CD4-positive, alpha-beta T cell treated with Interleukin-1 beta for 1 hour (primary cell): ENCODE measurements at places on chromosomes 7 and 10.

DNA sequence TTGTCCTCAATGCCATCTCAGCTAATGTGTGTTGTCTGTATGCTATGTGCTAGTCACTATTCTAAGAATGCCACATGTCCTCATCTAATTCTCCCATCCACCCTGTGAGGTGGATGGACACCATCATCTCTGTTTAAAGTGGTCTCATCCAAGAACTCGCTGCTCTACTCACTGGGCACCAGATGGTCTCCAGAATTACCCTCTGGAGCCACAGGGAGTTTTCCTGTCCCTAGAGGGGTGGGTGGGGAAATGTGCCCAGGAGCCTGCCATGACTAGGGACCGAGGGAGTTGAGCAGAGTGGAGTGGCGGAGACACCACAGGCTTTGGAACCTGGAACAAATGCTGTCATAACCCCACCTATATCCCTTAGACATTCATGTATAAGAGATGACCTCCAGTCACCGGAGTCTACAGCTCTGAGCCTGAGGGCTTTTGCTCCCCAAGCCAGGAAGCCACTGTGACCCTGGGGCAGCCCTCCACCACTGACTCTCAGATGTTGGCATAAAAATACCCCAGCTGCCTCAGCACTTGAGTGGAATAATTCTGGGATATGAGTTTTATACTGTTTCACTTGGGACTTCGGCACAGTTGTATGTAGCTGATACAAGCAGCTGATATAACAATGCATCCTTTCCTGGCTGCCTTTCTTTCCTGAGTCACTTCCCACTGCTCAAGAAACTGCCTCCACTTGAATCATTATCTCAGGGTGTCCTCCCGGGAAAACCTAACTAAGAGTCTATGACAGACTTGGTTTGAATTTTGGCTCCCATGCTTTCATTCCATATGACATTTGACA, 61.5 kb upstream of the RAPGEF5 start:
- DNase-seq = no peak

GRCh38 chr7:90839727-90840291, 243.7 kb downstream of the CDK14 start:
- DNase-seq = no peak

GRCh38 chr10:33274096-33274785, 60.2 kb downstream of the NRP1 start:
- DNase-seq = no peak

DNA sequence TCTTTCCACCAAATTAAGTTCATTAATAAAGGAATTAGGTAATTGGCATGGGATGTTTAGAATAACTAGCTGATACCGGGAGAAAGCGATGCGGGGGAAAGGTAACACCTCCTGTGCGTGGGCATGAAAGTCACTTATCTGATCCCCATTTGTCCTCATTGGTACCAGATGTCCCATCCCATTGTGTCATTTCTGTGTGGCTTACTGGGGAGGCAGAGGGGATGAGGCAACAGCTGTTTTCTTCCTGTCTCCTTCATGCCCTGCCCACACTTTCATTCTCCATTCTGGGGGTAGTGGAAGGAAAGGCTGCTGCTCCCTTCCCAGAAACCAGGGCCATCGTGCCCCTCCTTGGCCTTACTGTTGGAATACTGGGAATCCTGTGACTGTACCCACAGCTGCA, 27.1 kb downstream of the EEPD1 start:
- DNase-seq = no peak

- DNase-seq = no peak
Measured at GRCh38 chr7:137870684-137871083, 23.9 kb upstream of the DGKI start.

GRCh38 chr10:3564346-3565002, 220.5 kb downstream of the KLF6 start:
- DNase-seq = no peak

- DNase-seq = no peak
Measured at GRCh38 chr7:102842284-102842683, 70.5 kb upstream of the LRRC17 start.

- DNase-seq = no peak
Measured at GRCh38 chr7:26912338-26912737, 47.9 kb upstream of the SKAP2 start.

- DNase-seq = no peak
Measured at GRCh38 chr7:72080865-72081510, 331.1 kb downstream of the CALN1 start.

DNA sequence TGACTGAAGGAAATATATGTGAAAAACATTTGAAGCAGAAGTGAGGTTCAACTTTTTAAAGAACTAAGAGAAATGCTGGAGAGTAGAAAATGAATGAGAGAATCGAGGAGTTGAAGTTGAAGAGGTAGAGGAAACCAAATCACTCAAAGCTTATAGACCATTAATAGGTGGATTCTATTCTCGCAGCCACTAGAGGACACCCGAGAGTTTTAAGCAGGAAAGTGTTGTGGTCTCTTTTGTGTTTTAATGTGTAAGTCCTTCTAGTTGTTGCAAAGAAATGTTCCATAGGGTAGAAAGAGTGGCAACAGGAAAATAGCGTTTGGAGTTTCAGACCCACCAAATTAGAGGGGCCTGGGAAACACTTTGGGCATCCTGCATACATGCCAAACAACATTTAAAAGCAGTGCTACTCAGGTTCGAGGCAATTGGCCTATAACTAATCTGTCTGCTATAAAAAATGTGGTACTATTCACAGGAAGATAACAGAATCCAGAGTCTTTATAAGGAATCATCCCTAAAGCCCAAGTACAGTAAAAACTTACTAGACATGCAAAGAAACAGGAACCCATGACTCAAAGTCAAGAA, 75.3 kb upstream of the TAS2R16 start:
- DNase-seq = no peak

DNA sequence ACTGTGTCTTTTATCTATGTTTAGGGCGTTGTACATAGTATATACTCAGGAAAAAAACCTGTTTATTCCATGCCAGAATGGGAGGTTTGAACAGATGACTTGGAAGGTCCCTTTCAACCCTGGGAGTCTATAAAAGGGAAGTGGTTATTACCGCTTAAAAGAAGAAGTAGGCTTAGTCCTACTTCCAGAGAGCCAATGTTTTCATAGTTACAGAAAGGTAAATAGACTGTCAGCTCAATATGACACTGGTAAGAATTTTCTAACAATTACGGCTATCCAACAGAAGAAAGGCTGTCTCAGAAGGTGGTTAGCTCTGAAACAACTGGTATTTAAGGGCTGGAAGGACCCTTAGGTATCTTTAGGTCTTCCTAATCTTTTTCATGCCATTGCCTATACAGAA, 1.1 kb upstream of the TFAM start:
- peak; percentile 2 for DNase-seq

GRCh38 chr7:34902182-34902581, 135.1 kb downstream of the DPY19L1 start:
- DNase-seq = no peak

DNA sequence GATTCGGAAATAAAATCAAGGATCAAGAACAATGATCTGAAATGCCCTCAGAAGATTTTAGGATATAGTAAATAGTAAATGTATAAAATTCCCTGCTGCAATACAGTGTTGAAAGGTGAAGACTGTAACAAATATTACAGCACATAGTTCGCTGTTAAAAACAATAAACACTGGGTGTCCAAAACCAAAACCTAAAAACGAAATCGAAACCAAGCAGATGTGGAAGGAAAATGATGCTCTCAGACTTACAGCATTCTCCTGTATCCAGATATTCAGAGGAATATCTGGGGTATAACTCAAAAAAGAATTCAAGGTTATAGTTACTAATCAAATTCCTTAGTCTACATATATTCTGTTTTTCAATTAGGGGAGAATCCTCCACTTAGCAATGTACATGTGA, 708.1 kb upstream of the PCDH15 start:
- DNase-seq = no peak

DNA sequence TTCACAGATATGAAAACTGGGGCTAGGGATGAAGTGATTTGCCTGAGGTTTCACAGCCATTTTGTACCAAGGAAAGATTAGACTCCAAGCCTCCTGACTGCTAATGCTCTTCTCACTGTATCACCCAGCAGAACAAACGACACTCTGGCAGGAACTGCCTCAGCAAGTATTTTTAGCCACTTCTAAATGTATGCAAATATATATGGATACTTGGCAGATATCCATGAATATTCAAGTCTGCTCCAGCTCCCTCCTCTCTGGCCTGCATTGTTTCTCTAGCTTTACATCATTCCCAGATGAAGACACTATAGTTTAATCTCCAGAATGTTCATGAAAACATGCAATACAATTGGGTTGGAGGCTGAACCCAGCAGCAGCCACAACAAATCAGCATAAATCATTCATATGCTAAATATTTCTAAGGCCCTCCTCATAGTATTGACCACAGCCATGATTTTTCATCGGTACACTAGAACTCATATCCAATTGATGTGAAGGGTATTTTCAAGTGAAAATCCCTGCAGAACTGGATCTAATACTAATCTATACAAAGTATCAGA, 65.5 kb downstream of the HPSE2 start:
- no peak for DNase-seq

DNA sequence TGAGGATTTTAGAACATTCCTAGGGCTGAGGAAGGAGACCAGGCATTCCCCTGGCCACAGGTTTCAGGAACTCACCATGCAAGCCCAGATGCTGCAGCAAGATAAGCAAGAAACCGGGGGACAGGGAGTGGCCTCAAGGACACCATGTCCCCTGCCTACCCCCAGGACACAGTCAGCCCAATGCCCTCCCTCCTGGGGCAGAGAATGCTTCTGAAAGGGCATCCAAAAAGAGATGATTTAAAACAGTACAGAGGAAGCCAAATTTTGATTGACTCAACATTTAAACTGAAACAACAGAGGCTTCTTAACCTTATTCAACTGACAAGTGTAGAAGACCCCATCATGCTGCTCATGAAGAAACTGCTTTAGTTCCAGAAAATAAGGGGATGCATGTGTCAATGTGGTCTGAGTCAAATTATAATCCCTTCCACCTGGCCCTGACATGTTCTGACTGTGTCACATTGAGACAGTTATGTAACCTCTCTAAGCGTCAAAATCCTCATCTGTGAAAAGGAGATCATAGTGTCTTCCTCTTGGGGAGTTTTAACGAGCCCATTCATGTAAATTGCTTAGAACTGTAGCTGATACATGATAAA, 60.0 kb downstream of the ICA1 start:
- no peak for DNase-seq

GRCh38 chr10:104340641-104341040, 2.4 kb upstream of the ITPRIP start:
- no peak for DNase-seq

GRCh38 chr10:101032637-101033224, 1.7 kb downstream of the SFXN3 start:
- peak; percentile 60 for DNase-seq

GRCh38 chr7:132377015-132377414, 199.3 kb downstream of the PLXNA4 start:
- no peak for DNase-seq

- DNase-seq = no peak
Measured at GRCh38 chr7:5422396-5423305, 983 bp downstream of the TNRC18 start.

- no peak for DNase-seq
Measured at GRCh38 chr10:88184543-88185297, 321.3 kb downstream of the PTEN start.

DNA sequence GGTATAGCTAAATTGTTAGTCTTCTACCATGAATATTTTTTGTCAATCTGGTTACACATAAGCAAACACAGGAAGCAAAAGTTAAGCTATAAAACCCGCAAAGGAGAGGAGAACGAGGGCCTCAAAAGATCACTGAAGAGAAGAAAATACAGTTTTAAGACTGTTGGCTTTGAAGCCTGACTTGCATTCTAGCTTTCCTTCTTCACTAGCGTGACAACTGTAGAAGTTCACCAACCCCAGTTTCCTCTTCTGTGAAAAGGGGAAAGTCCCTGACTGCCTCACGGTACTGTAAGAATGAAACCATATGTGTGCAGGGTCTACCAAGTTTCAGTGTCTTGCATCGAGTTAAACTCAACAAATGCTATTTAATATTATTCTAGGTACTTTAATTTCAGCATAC, 7.5 kb upstream of the LRRN3 start:
- peak; percentile 68 for DNase-seq

DNA sequence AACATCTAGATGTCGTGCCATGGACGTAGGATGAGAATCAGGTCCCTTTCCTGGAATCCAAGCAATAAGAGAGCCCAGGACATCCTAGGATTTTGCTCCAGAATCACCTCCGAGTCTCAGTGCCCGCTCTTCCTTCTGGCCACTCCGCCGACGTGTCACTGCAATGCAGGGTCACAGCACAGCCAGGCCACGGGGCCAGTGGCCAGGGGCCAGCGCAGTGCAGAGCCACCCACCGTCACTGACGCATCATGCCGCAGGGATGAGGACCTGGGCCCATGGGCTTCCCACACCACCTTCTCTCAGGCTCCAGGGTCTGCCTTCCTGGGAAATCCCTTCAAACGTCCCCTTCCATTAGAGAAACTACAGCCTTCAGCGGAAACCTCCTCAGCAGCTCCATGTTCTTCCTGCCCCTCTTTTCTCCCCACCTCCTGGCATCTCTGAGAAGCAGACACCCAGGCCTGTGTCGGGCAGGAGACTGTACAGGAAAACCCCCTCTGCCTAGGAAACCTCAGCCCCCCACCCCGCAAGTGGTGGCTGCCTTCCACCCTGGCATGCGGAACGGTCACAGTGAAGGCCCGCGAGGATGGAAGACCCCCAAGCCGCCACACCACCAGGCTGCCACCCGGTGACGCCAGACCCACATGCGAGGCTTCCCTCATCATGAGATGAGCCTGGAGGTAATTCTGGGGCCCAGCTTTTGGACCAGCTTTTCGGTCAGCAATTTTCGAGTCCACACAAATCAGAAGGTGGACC, 32.1 kb downstream of the STK32C start:
- no peak for DNase-seq

DNA sequence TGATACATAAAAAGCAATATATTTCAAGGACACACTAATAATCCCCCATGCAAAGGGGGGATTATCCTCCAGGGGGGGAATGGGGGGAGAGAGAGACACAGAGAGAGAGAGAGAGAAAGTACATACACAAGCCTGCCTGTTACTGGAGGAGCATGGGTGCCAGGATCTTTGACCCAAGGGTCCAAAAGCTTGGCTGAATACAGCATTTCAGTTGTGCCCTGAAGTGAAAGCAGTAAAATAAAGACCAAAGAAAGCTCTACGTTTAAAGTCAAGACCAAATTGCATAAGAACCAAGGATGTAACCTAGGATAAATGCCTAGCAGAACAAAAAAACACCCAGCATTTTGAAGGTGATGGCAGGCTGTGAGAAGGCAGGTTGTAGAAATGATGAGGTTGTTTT, 27.8 kb upstream of the ITGB8 start:
- no peak for DNase-seq

DNA sequence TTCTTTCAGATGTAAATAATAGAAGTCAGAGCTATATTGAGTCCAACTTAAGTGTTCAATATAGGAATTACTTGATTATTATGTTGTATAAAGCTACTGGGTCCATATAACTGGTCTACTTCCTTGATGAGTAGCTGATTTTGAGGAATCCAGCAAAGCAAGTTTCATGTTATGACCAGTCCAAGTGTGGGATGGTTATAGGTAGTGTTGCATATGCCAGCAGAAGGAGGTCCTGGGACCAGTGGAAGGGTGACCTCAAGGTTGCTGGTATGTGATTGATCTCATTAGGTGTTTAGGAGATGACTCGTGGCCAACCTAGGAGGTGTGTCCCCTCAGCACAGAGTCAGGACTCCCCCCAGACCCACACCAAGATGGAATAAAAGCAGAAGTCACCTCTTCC, 551.5 kb downstream of the KCNMA1 start:
- DNase-seq = no peak
